ENCODE measurements at places on chromosomes 2 and 18.

DNA sequence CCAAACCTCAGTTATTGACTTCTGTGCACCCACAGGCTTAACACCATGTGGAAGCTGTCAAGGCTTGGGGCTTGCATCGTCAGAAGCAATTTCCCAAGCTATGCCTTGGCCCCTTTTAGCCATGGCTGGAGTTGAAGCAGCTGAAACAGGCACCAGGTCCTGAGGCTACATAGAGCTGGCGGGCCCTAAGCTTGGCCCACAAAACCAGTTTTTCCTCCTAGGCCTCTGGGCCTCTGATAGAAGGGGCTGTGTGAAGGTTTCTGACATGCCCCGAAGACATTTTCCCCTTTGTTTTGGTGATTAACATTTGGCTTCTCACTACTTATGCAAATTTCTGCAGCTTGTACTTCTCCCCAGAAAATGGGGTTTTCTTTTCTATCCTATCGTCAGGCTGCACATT is 9.1 kb upstream of the TMX3 start:
- DNase-seq: no peak

GRCh38 chr2:146385031-146385430 is 1459.8 kb upstream of the ACVR2A start:
- DNase-seq: no peak

GRCh38 chr2:170582751-170583463 is 132.2 kb upstream of the SP5 start:
- DNase-seq: no peak

DNA sequence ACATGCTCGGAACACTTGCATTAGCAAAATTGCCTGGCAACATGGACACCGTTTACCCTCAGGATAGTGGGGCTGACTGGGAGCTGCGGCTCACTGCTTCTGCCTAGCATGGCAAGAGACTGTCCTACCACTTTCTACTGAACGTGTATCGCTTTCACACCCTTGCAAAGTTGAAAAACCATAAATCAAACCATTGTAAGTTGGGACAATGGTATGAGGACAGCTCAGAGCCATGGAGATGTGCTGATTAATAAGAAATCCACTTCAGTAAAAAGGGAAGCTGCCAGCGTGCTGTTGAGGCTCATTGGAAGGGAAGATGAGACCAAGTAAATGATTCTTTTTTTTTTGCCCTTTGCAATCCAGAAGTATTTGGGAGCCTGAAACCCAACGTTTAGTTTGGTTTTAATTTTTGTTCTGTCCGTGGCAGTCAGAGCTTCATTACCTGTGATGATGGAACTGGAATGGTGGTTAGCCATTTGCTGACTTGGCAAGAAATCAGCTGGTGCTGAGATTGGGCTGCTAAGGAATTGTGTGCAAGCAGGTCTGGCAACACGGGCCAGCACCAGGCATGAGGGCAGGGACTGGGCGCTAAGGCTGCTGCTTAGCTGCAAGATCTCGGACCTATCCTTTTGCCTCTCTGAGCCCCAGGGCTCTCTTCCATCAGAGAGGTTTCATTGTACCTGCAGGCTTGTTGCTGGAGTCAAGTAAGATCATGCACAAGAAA is 75.5 kb upstream of the HS6ST1 start:
- no peak for DNase-seq

DNA sequence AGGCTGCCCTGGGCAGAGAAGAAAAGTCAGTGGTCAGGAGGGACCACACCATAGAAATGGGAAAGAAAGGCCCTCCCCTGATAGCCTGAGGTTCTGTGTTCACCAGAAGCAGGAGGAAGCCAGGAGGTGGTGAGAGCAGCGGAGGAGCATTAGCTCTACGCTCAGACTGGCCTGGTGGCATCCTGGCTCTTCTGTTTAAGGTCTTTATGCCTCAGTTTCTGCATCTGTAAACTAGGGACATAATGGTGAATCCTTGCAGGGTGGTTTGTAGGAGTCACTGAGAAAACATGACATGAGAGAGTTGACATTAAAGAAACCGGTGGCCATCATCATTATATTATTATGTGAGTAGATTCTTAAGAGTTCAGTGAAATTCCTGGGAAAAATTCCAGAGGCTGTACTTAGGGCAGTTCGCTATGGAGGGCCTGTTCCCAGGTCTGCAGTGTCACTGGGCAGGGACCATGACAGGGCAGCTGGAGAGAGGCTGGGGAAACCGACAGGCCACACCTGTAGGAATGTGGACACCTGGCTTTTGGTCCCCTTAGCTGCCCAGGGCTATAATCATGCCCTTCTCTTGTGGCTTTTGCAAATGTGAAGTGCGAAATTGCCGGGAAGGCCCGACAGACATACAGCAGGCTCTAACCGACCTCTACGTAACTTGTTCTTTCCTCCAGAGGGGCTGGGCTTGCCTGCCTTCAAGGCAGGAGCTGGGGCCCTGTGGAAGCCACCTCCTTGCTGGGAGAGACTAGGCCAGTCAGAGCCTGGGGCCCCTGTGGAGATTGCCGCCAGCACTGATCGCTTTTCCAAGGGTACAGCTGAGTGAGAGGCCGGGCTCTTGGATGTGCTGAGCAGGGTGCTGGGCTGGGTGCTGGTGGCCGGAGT is 31.0 kb downstream of the GLI2 start:
- no peak for DNase-seq

All from HFF-Myc (cell line).